Caco-2 (cell line): ENCODE measurements at places on chromosomes 1 and 21. TPM values are rescaled to one million over a fixed set of nuclear protein-coding genes. Genes with fewer than 3 reads are reported as not detected.

The ACTN2 gene
- not detected in 2 replicates for total RNA-seq

The ATP1A1 gene
- total RNA-seq = 479 and 508 TPM in 2 replicates

The FCRLB gene
- total RNA-seq = 0.29 and 0.30 TPM in 2 replicates

The SLC25A33 gene
- 9.9 and 11.2 TPM in 2 replicates for total RNA-seq

GRCh38 chr1:171799166-171799565 is 17.7 kb downstream of the METTL13 start:
- DNase-seq = no peak

DNA sequence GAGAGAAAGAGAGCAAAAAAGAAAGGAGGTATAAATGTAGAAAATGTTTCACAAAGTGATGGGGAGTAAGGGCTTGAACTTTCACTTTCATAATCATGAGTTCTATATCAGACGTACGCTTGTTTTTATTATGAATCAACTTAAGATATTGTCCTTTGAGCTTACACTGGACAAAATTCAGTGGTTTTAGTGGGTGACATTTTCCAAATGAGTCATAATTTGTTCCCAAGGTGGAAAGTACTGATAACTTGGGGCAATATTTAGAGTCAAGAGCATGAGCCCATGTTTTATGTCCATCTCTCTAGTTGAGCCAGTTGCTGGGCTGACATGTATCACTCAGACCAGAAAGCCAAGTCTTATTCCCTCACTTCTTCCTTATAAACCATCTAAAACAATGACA is 161.6 kb downstream of the CHRM3 start:
- DNase-seq = no peak

GRCh38 chr21:45548711-45549491 is 6.7 kb upstream of the SLC19A1 start:
- DNase-seq = no peak

DNA sequence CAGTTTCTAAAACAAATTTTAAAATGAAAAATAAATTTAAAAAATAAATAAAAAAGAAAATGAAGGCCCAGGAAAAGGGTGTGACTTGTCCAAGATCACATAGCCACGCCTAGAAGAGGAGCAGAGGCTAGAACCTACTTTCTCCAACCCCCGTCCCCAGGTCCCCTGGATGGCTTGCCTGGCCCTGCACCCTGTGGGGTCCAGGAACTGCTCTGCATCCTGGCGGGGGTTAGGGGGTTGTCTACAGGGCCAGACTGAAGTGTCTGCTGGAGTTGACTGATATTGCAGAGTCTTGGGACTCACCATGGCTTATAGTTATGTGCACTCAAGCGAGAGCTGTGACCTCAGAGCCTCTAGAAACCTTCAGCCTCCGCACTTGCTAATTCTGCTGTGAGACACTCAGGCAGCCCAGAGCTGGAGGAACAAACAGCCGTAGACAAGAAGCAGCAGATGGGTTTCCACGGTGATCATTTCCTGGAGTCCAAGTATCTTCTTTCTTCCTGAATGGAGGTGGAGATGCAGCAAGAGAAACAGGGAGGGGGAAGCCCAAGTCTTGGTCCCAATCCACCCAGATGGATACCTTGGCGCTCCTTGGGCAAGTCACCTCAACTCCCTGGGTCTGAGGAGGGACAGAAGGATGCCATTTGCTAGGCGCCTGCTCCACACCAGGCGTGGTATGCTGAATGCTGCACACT is 5.2 kb upstream of the EXTL1 start:
- DNase-seq = no peak

DNA sequence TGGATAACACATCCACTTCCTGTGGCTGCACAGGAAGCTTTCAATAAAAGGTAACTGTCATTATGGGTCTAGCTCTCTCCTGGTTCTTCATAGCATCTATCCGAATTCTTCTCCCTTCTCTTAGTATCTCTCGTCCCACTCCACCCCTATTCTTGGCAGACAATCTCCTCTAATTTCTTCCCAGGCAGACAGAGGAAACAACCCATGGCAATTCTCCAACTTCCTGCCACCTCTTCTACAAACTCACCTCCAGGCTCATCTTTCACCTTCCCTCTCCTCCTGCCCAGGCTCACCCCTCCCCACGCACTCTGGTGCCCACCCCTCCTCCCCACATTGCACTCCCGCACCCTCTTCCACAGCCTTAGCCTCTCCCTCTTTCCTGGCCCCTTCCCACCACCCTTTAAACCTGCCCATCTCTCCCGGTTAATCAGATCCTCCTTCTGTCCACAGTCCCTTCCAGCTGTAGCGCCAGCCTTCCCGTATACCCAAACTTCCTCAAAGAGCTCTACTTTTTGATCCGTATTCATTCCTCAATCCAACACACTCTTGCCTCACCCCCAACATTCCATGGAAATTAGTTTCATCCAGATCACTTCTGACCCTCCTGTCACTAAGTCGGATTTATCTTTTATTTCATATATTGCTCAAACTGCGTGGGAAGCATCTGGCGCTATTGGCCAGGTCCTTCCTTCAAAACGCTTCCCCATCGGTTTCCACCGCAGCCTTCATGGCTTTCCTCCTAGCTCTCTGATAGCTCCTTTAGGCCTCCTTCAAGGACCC is 25.9 kb downstream of the SHISA4 start:
- no peak for DNase-seq

DNA sequence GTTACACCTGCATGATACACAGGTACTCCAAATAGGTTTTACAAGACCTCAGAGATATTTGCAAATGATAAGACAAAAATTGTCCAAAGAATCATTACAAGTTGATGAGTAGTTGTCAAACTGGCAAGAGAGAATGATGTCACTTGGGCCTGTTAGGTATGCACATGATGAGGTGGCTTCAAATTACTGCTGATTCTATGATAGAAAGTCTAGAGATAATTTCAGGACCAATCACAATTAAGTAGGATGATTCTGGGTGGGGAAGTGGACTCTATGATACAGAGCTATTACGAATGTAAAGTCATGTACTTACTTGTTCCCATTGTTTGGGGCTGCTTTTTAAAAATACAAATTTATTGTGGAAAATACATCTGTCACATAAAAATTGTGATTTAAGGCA is 5.2 kb upstream of the SPRR1B start:
- DNase-seq = no peak

GRCh38 chr1:8164670-8165069 is 138.6 kb upstream of the ERRFI1 start:
- no peak for DNase-seq

- DNase-seq = no peak
Measured at GRCh38 chr21:45180246-45180599, 105.8 kb downstream of the ADARB1 start.
